Left renal cortex interstitium (tissue), 4 donors: ENCODE measurements at places on chromosomes 16 and 17.

GRCh38 chr17:55487695-55488432 is 23.4 kb downstream of the SMIM36 start:
- DNase-seq = no peak

- no peak for DNase-seq
Measured at GRCh38 chr17:51427323-51427811, 167.0 kb downstream of the UTP18 start.

DNA sequence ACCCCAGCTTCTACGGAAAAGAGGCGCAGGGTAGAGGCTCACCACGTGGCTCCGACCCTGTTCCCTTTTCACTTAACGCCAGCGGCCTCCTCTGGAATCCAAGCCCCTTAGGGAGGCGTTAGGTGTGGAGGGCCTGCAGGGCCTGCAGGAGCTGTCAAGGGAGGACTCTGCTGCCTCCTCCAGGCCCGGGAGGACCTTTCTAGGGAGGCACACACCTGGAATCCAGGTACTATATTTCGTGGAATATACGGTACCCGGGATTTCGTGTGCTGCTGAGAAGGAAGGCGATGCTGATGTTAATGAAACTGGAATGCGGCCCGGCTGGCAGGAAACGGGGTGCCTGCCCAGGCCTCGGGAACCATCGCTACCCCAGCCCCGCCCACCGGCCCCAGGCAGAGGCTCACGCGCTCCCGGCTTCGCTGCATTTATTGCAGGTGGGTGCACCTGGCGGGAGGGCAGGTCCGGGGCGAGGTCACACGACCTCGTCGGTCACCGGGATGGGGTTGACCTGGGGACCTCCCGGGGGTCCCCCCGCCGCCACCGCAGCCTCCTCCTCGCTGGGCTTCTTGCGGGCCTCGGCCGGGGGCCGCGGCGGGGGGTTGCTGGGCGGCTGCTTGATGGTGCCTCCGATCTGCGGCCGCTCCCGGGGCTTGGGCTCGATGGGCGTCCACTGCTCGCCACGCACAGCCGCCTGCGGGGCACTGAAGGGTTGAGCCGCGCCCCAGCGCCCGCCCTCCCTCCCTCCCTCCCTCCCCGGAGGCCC is 4.7 kb downstream of the IL17C start:
- DNase-seq = no peak

DNA sequence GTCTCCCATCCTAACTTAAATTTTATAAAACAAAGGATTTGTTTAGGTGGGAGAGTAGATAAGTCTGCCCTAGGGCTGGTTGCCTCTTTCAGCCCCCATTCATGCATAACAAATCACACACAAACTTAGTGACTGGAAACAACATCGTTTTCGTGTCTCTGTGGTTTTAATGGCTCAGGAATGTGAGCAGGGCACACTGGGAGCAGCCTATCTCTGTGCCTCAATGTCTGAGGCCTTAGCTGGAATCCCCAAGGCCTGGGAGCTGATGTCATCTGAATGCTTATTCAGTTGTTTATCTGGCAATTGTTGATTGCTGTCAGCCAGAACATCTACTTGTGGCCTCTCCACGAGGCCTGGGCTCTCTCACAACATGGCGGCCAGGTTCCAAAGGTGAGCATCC is 101.9 kb upstream of the HSBP1 start:
- no peak for DNase-seq

DNA sequence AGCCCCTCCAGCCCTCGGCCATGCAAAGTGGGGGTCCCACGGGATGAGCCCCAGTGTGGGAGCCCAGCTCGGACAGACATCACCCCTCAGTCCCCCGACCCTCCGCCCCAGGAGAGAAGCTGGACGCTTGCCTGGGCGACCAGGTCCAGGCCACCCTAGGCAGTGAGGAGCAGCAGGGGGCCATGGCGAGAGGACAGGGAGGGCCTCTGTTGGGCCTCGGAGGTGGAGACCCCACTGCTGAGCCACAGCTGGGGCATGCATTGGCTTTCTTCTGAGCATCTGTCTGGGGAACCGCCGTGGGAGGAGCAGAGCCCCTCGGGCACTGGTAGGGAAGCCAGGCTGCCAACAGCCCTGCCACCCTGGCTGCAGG is 13.0 kb downstream of the ACTG1 start:
- no peak for DNase-seq

DNA sequence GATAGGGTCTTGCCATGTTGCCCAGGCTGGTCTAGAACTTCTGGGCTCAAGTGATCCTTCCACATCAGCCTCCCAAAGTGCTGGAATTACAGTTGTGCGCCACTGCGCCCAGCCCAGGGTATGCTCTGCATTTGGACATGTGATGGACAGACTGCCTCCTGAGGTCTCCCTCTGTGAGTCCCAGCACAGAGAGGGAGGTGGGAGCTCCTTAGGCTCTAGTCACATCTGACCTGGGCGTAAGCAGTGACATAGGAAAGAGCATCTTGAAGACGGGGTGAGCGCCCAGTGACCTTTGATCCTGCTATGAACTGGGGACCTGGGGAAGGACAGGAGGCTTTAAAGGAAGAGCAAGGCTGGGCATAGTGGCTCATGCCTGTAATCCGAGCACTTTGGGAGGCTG is 2.2 kb upstream of the GFAP start:
- DNase-seq = no peak

DNA sequence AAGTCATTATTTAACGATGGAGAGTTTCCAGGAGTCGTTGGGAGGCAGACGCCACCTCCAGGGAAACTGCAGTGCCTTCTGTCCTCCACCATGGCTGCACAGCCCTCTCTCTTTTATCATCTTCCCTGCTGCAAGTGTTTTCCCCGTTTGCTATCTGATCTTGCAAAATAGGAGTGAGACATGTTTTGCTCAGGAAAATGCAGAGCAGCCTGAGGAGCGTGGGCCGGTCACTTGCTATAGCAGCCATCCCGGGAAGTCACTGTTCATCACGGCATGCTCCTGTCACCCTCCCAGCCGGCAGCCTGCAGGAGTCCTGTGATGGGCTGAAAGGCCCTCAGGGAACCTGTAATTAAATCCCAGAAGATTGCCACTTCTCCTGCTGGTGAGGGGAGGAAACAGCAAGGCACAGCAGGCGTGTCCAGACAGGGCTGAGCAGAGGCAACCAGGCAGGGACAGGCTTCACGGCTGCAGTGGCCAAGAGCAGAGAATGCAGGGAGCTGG is 143.1 kb downstream of the GSG1L start:
- DNase-seq = no peak

- DNase-seq = no peak
Measured at GRCh38 chr17:8038954-8039610, at the start of gene ALOX15B. Gene ALOX15B (plus strand): TSS chr17:8039059. CDS start chr17:8039156, 97 bp downstream.
